ENCODE measurements at places on chromosomes 12 and 14. TPM values are rescaled to one million over a fixed set of nuclear protein-coding genes. Genes with fewer than 3 reads are reported as not detected.

SLC17A8 gene
- 0.02 TPM for polyA plus RNA-seq

ADAMTS20 gene
- not detected for polyA plus RNA-seq

TBC1D30 gene
- polyA plus RNA-seq = 1.5 TPM

TAS2R20 gene
- polyA plus RNA-seq = 0.27 TPM

ANKS1B gene
- 0.43 TPM for polyA plus RNA-seq

MDM2 gene
- polyA plus RNA-seq = 41.5 TPM

DNA sequence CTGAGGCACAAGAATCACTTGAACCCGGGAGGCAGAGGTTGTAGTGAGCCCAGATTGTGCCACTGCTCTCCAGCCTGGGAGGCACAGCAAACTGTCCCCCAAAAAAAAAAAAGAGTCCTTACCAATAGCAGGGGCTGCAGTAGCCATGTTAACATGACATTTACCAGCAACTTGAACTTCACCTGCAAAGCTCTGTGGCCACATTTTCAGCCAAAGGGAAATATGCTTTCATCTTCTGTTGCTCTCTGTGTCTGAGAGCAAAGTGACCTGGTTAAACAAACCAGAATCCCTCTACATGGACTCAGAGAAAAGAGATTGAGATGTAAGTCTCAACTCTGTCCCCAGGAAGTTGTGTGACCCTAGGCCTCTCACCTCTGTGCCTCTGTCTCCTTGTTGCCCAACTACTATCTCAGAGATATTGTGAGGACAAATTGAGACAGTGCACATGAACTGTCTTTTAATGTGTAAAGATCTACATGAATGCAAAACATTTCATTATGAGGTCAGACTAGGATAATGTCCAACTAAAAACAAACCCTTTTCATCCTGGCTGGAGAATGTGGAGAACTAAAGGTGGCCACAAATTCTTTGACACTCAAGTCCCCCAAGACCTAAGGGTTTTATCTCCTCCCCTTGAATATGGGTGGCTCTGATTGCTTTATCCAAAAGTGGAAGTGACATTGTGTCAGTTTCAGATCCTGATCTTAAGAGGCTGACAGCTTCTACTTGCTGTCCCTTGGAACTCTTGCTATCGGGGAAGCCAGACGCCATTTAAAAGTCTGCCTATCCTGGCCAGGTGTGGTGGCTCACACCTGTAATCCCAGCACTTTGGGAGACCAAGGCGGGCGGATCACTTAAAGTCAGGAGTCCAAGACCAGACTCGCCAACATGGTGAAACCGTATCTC is 24.7 kb upstream of the P2RX4 start:
- no peak overlapping the region for H3K4me3 ChIP-seq
- DNase-seq = no peak
- peaks cover 14% of the 10 kb centered on the region for H3K36me3 ChIP-seq
- H3K4me1 ChIP-seq = no peaks in the 10 kb centered on the region
- H3K27ac ChIP-seq = peak overlapping the region; percentile 41

- no peak overlapping the region for H3K27ac ChIP-seq
- H3K4me3 ChIP-seq = no peak overlapping the region
- H3K4me1 ChIP-seq = no peaks in the 10 kb centered on the region
Measured at GRCh38 chr12:80441921-80442320, 2.1 kb upstream of the PTPRQ start.

- DNase-seq = no peak
- peaks cover 98% of the 10 kb centered on the region for H3K4me1 ChIP-seq
- H3K36me3 ChIP-seq = no peaks in the 10 kb centered on the region
- no peak overlapping the region for H3K4me3 ChIP-seq
- H3K27ac ChIP-seq = peak overlapping the region; percentile 59
Measured at GRCh38 chr14:22518073-22518472, 71.0 kb downstream of the DAD1 start.

GRCh38 chr14:22598896-22599244 is 770 bp downstream of the ABHD4 start:
- H3K4me3 ChIP-seq = peak overlapping the region; percentile 73
- H3K27ac ChIP-seq = peak overlapping the region; percentile 93
- H3K27me3 ChIP-seq = no peaks in the 10 kb centered on the region
- peaks cover 23% of the 10 kb centered on the region for H3K4me1 ChIP-seq
- DNase-seq = no peak

DNA sequence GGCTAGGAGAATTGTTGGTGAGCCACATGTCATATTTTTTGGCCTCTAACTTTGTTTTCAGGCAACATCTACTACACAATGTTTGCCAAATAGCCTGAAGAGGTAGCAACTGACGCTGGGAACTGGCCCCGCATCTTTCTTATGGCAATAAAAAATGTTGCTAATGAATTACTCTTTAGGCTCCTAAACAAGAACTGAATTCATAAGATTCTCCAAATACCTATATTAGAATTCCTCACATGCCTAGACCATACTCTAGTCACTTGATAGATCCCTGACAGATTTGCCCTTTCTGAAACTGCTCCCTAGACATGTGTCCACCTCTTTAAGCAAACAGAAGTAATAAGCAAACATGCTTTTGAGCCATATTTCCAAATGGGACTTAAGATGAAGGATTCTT is 209.0 kb upstream of the ATXN7L3B start:
- H3K4me1 ChIP-seq = no peaks in the 10 kb centered on the region
- H3K27me3 ChIP-seq = no peaks in the 10 kb centered on the region
- H3K36me3 ChIP-seq = no peaks in the 10 kb centered on the region
- no peak for DNase-seq
- H3K27ac ChIP-seq = no peak overlapping the region

DNA sequence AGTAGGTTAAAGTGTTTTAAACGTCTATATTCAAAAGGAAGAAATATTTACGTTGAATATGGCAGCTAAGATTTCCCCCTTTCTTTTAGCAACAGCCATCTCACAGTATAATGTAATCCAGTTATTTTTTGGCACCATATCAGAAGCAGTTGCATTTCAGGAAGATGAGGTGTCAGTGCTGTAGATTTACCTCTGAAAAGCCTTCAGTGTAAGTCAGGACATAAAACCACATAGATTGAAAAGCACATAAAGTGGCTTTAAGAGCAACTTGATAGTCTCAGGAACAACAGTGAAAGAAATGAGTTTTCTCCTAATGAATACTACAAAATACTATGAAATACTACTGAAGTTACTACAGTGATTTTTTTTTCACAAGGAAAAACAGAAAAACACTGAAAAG is 6.9 kb downstream of the MLH3 start:
- no peak for DNase-seq
- no peaks in the 10 kb centered on the region for H3K27me3 ChIP-seq
- no peaks in the 10 kb centered on the region for H3K36me3 ChIP-seq
- H3K4me1 ChIP-seq = peaks cover 53% of the 10 kb centered on the region
- H3K27ac ChIP-seq = no peak overlapping the region

GRCh38 chr12:58288190-58288589 is 346.8 kb downstream of the ATP23 start:
- no peaks in the 10 kb centered on the region for H3K27me3 ChIP-seq
- no peak overlapping the region for H3K27ac ChIP-seq
- no peaks in the 10 kb centered on the region for H3K4me1 ChIP-seq
- H3K4me3 ChIP-seq = no peak overlapping the region

DNA sequence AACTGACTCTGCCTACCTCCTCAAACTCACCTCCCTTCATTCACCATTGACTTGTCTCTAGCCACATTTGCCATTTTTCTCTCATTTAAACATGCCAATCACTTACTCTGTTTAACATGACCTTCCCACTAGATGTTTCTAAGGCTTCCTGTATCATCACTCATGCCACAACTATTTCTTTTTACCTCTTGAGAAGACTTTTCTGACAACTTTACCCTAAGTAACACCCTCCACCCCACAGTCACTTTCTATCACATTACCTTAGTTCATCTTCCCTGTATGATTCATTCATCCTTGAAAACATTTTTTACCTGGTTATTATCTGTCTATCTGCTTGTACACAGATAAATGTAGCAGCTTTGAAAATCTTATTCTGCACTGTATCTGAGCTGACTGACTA is 19.4 kb downstream of the PLCZ1 start:
- no peak overlapping the region for H3K27ac ChIP-seq
- H3K4me1 ChIP-seq = no peaks in the 10 kb centered on the region
- H3K4me3 ChIP-seq = no peak overlapping the region
- DNase-seq = no peak
- H3K27me3 ChIP-seq = no peaks in the 10 kb centered on the region

GRCh38 chr12:29241821-29242591 is 92.9 kb downstream of the FAR2 start:
- no peak for DNase-seq
- peaks cover 32% of the 10 kb centered on the region for H3K4me1 ChIP-seq
- no peaks in the 10 kb centered on the region for H3K27me3 ChIP-seq
- H3K36me3 ChIP-seq = no peaks in the 10 kb centered on the region

GRCh38 chr14:34750670-34751069 is 36.3 kb upstream of the CFL2 start:
- no peaks in the 10 kb centered on the region for H3K4me1 ChIP-seq
- no peak for DNase-seq
- H3K4me3 ChIP-seq = no peak overlapping the region

- no peak for DNase-seq
- no peak overlapping the region for H3K4me3 ChIP-seq
- H3K36me3 ChIP-seq = no peaks in the 10 kb centered on the region
- no peaks in the 10 kb centered on the region for H3K27me3 ChIP-seq
- H3K27ac ChIP-seq = no peak overlapping the region
Measured at GRCh38 chr12:22416801-22417200, 82.3 kb upstream of the ST8SIA1 start.

- no peak overlapping the region for H3K4me3 ChIP-seq
- peaks cover 5% of the 10 kb centered on the region for H3K27me3 ChIP-seq
- no peaks in the 10 kb centered on the region for H3K36me3 ChIP-seq
- no peak for DNase-seq
- H3K4me1 ChIP-seq = peaks cover 9% of the 10 kb centered on the region
Measured at GRCh38 chr12:116701432-116701831, 36.4 kb downstream of the SPRING1 start.

GRCh38 chr14:73452341-73453186 is 5.8 kb downstream of the NUMB start:
- H3K27ac ChIP-seq = no peak overlapping the region
- no peaks in the 10 kb centered on the region for H3K27me3 ChIP-seq
- peaks cover 74% of the 10 kb centered on the region for H3K4me1 ChIP-seq
- no peak overlapping the region for H3K4me3 ChIP-seq
- H3K36me3 ChIP-seq = no peaks in the 10 kb centered on the region

GRCh38 chr12:116964054-116965050 is 53.6 kb downstream of the FBXW8 start:
- no peaks in the 10 kb centered on the region for H3K27me3 ChIP-seq
- DNase-seq = no peak
- no peak overlapping the region for H3K4me3 ChIP-seq
- peaks cover 55% of the 10 kb centered on the region for H3K36me3 ChIP-seq

- H3K36me3 ChIP-seq = no peaks in the 10 kb centered on the region
- no peak for DNase-seq
- no peak overlapping the region for H3K4me3 ChIP-seq
Measured at GRCh38 chr12:19997656-19998400, 370.5 kb upstream of the PDE3A start.

DNA sequence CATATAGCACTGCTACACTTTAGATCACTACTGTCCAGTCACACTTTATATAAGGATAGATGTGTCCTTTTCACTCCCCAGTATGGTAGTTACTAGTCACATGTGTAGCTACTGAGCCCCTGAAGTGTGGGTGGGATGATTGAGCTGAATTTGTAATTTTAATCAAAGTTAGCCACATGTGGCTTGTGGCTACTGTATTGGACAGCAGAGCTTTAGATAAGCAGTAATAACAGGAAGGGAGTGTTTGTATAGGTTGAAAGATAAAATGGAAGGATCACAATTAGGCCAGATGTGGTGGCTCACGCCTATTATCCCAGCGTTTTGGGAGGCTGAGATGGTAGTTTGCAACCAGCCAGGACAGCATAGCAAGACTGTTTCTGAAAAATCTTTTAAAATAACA is 23.5 kb downstream of the NAA30 start:
- H3K4me1 ChIP-seq = no peaks in the 10 kb centered on the region
- H3K36me3 ChIP-seq = peaks cover 25% of the 10 kb centered on the region
- no peak overlapping the region for H3K27ac ChIP-seq
- no peak overlapping the region for H3K4me3 ChIP-seq

- DNase-seq = no peak
- peaks cover 3% of the 10 kb centered on the region for H3K4me1 ChIP-seq
- H3K4me3 ChIP-seq = peak overlapping the region; percentile 27
Measured at GRCh38 chr14:100709289-100710284, 17.1 kb upstream of the DLK1 start.

DNA sequence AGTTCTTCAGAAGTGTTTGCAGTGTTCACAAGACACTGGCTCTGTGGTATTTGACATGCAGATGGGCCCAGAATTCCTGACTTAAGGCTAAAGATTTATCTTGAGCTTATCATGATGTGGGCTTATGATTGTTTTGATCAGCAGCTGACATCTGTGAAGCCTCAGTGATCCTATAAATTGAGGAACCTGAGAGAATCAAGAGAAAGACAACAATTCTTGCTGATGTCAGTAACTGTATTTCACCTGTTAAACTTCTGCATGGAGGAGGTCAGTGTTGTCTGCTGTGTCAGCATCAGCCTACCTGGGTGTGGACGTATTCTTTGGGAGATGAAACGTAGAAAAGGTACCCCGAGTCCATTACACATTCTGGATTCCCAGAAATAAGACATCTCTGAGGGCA is 33.3 kb downstream of the TRAF3 start:
- H3K27ac ChIP-seq = peak overlapping the region; percentile 23
- peaks cover 15% of the 10 kb centered on the region for H3K36me3 ChIP-seq
- no peaks in the 10 kb centered on the region for H3K27me3 ChIP-seq
- H3K4me3 ChIP-seq = no peak overlapping the region

GRCh38 chr14:53106768-53107167 is 46.4 kb downstream of the DDHD1 start:
- H3K4me1 ChIP-seq = peaks cover 12% of the 10 kb centered on the region
- H3K36me3 ChIP-seq = no peaks in the 10 kb centered on the region
- H3K4me3 ChIP-seq = no peak overlapping the region
- H3K27me3 ChIP-seq = no peaks in the 10 kb centered on the region
- no peak for DNase-seq

DNA sequence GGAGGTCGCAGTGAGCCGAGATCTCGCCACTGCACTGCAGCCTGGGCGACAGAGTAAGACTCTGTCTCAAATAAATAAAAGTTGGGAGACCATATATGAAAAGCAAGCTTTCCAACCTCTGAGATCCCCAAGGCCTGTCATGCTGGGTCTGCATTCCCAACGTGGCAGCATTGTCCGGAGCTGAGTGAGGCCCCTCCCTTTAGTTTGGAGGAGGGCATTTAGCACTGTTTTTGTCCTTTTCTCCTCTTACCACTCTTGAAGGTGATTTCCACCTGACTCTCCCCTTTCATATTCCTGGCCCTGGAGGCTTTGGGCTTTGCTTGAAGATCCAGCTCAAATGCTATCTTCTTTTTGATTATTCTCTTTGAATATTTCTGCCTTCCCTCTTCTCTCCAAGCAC is 3.2 kb downstream of the AACS start:
- no peaks in the 10 kb centered on the region for H3K36me3 ChIP-seq
- peak; percentile 23 for DNase-seq
- no peak overlapping the region for H3K27ac ChIP-seq
- H3K27me3 ChIP-seq = peaks cover 12% of the 10 kb centered on the region
- H3K4me3 ChIP-seq = no peak overlapping the region

Data from spleen (tissue), 13 donors.